Activated T-cell treated with anti-CD3 and anti-CD28 coated beads for 24 hours (primary cell): ENCODE measurements at places on chromosomes 5 and 9.

- no peak for DNase-seq
Measured at GRCh38 chr5:149658299-149658698, 71.8 kb upstream of the PPARGC1B start.

GRCh38 chr5:116444373-116445295 lies 130.0 kb downstream of the SEMA6A start:
- DNase-seq: no peak

- DNase-seq: no peak
Measured at GRCh38 chr5:107771926-107772325, 101.2 kb upstream of the EFNA5 start.

- DNase-seq: no peak
Measured at GRCh38 chr5:142097681-142098080, 10.9 kb upstream of the NDFIP1 start.

DNA sequence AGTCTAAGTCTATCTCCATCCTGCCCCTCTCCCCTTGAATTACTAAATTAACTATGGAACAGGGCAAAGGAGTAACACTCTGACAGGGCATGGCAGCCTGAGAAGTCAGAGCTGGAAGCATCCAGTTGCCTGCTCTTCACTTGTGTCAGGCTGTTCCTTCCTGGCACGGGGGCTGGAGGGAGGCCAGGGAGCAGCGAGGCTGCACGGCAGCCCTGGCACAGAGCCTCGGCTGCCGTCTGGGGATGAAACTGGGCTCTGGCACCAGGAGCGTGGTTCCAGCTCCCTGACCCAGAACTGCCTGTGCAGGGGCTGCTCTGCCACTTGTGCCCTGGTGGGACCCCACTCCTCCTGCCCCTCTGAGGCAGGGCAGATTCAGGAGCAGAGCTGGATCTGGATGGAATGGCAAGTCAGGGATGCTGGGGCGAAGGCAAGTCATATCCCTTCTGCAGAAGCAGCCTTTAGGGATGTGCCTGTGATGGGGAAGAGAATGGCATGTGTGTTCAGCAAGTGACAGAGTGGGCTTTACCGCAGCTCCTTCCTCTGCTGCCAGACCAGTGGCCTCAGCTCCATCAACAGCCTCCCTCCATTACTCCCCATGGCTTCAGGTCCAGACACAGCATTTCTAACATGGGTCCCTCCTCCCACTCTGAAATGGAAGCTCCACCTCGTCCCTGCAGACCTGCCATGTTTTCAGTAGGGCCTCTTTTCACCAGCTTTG lies 42.2 kb upstream of the PDE8B start:
- DNase-seq: no peak

- DNase-seq: no peak
Measured at GRCh38 chr9:110179734-110180133, 28.2 kb downstream of the C9orf152 start.

GRCh38 chr9:127020802-127021078 lies 101.7 kb downstream of the ANGPTL2 start:
- DNase-seq: no peak

GRCh38 chr5:135120951-135121350 lies 86.9 kb upstream of the PITX1 start:
- no peak for DNase-seq

GRCh38 chr9:16309082-16309468 lies 561.4 kb downstream of the BNC2 start:
- DNase-seq: no peak

GRCh38 chr9:121277518-121278295 lies 9.7 kb downstream of the GSN start:
- no peak for DNase-seq

GRCh38 chr5:39946356-39947045 lies 521.7 kb upstream of the DAB2 start:
- DNase-seq: no peak

DNA sequence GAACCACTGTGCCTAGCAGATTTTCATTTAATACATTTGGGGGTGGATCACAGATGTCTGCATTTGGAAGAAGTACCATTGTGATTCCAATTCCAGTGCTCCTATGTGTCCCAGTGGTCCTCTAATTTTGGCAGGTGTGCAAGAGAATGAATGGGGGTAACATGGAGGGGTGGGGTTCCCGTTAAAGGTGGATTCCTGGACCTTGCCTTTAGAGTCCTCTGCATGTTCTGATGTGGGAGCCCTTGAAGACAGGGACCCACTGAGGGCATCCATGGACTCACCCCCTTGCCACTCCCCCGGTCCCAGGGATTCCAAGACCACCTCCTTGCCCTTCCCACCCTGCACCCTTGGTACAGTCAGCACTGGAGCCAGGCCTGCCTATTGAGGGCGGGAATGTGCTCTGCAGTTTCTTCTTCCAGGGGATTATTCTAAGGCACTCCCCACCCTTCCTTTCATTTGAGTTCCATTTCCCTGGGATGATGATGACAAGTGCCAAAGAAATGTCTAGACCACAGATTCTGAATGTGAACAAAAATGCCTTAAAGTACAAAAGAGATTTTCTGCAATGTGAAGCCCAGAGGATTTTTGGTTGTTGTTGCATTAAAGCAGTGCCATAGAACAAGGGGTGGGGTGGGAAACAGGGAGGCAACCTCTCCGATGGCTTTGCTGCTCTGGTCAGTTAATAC lies 119.4 kb upstream of the PTCH1 start:
- DNase-seq: no peak

DNA sequence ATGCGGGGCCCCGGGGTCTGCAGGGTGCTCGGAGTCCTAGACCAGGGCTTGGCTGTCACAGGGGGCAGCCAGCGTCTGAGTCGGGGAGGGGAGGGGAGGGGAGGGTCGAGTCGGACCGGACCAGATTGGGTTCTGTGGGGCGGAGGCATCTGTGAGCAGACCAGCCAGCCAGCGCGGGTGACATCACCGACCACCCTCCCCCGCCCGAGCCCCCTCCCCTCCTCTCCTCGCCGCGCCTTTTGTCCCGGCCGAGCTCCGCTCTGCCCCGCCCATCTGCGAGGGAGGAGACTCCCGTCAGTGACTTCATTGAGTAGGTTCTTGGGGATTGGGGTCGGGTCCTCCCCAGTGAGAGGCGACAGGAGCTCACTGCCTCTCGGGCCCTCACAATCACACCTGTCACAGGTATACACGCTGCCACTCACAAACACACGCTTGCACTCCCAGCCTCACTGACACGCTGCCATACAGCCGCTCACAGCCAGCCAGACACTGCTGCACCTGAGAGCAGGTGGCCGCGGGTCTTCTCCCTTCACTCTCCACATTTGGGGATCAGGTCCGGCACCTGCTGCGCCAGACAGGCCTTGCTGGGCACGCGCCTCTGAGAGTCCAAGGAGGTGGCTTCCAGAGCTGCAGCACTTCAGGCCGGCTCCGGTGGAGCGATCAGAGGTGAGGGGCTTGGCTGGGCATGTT lies 546 bp downstream of the DNAJB5 start:
- no peak for DNase-seq

GRCh38 chr9:4986296-4986695 lies 1.2 kb downstream of the JAK2 start:
- DNase-seq: no peak

DNA sequence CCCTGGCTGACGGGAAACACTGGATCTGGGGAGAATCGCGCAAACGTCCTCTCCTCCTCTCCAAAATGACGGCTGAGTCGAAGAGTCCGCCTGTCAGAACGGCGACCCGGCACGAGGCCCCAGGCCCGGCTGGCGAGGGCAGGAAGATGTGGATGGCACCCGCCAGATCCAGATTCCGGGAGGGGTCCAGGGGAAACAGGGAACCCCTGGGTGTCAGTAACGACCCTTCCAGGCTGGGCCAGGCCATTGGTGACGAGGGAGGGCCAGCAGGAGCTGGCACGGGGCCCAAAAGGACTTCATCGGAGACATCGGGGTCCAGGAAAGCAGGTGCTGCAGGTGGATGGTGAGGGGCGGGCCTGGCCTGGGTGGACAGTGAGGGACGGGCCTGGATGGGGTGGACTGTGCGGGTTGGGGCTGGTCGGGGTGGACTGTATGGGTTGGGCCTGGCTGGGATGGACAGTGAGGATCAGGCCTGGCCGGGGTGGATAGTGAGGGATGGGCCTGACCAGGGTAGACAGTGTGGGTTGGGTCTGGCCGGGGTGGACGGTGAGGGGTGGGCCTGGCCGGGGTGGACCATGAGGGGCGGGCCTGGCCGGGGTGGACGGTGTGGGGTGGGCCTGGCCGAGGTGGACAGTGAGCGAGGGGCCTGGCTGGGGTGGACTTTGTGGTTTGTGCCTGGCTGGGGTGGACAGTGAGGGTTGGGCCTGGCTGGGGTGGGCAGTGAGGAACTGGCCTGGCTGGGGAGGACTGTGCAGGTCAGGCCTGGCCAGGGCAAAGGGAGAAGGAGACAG lies 14.0 kb downstream of the SLC6A3 start:
- DNase-seq: no peak

DNA sequence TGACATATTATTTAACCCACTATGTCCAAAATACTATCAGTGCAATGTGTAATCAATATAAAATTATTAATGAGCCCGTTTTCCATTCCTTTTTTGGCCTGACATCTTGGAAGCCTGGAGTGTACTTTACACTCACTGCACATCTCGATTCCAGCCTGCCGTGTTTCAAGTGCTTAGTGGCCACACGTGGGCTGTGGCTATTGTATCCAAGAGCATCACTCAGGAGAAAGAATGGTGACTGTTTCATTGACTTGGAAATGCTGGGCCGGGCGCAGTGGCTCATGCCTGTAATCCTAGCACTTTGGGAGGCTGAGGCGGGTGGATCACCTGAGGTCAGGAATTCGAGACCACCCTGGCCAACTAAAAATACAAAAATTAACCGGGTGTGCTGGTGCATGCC lies 54.5 kb downstream of the CFAP77 start:
- no peak for DNase-seq

DNA sequence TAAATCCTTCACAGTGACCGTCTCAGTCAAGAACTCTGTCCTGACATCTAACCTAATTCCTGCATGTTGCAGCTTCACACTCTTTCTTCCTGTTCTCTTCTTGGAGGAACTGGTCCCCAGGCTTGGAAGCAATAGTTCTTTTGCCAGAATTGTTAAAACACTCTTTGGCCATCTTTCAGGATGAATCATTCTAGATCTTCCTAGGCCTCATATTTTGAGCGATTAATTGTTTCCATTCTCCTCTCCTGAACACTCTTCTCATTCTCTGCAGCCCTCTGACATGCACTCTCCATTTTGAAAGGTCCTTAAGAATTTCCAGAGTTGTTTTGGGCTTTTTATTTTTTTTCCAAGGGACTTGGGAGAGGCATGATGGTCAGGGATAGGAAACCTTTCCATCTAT lies 85.8 kb downstream of the FAM114A2 start:
- DNase-seq: no peak

DNA sequence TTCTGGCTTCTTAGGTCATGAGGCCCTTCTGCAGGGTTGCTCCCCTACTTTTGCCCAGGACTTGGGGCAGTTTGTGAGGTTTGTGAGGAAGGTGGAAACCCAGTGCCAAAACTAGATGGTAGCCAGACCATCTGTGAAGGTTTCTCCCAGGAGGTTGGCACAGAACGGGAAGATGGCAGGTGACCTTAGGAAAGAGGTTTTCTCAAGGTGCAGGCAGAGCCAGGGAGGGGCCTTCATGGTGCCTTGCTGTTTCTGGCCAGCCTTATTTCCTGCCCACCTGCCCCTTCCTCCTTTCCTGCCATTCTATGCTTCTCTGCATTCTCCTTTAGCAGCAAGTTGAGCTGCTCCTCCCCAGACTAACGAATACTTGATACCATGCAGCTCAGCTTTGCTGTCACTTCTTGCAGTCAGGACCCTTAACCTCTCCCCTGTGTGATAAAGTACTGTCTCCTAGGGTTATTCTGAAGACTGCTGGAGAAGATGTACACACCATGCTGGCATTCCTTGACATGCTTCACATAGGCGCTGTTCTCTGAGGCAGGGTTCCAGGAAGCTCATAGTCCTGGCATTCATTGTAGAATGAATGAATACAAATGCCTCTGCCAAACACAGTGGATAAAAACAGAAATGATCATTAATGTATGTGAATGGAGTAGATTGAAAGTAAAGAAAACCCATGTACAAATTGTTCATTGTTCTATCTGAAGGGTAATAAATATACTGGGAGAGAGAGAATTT lies 154.3 kb downstream of the KDM4C start:
- no peak for DNase-seq

GRCh38 chr5:43309637-43310036 lies 3.6 kb downstream of the HMGCS1 start:
- DNase-seq: no peak

GRCh38 chr5:27734838-27735237 lies 696.5 kb upstream of the CDH9 start:
- DNase-seq: no peak

DNA sequence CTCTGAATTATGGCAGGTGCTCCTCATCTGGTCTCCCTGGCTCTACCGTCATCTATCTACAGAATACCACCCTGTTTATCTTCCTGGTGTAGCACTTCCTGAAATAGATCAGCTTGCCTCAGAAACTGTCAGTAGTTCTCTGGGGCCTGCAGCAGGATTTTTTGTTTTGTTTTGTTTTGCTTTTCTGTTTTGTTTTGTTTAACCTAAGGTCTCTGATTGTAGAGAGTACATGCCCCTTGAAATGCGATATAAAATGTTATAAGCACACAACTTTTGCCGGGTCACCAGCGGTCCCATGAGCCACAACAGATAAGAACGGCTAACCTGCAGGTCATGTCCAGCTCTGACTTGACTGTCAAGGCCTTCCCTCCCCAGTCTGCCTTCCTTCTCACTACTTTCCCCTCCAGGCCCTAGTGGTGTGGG lies 26.6 kb upstream of the CREBRF start:
- DNase-seq: no peak

DNA sequence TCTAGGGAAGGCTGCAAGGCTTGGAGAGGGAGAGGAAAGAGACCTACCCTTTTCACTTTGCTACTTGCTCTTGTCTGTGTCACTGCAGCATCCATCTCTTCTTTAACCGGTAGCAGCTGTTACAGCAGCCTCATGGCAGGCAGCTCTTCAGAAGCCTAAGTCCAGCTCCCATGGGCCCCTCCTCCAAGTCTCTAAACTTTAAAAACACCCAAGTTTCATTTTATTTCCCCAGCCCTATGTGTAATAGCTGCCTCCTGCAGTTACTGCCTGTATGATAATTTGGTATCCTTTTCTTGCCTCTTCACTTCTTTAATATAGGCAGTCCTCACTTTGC lies 313.1 kb upstream of the PIK3R1 start:
- DNase-seq: no peak

DNA sequence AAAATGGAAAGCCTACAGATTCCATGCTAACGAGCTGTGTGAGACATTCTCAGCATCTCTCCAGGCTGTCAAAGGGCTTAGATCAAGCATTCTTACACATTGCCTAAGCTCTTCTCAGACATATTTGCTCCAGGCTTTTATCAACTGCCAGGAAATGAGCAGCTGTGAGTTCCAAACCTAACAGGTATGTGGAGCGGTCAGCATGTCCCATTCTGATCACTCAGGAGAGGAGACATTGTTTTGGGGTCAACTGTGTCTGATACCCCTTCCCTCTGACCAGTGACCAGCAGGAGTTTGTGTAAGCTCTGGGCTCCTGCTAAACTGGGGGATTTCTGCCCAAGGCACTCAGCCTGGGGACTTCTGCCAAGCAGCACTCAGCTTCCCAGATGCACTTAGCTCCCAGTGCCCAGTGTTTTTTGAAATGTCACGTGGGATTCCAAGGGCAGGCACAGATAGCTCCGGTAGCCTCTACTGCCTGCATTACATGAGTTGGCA lies 229.1 kb downstream of the SEC61B start:
- DNase-seq: no peak
